Tongue (tissue), 3 donors: ENCODE measurements at places on chromosomes 7 and 10. TPM values are rescaled to one million over a fixed set of nuclear protein-coding genes. Genes with fewer than 3 reads are reported as not detected.

The CAV2 gene
- total RNA-seq = 85.3 TPM

The CPN1 gene
- total RNA-seq = not detected

The ARMH3 gene
- 20.0 TPM for total RNA-seq

The AKR1D1 gene
- total RNA-seq = not detected

The SEMA3D gene
- total RNA-seq = 18.1 TPM

The UFSP1 gene
- total RNA-seq = 2.7 TPM

The PRKG1 gene
- 96.8 TPM for total RNA-seq

The KIAA1217 gene
- 36.0 TPM for total RNA-seq

The SPDYE2B gene
- not detected for total RNA-seq

The ODAD2 gene
- total RNA-seq = 1.0 TPM

The MYO1G gene
- 1.9 TPM for total RNA-seq

The TAS2R41 gene
- 0.31 TPM for total RNA-seq

DNA sequence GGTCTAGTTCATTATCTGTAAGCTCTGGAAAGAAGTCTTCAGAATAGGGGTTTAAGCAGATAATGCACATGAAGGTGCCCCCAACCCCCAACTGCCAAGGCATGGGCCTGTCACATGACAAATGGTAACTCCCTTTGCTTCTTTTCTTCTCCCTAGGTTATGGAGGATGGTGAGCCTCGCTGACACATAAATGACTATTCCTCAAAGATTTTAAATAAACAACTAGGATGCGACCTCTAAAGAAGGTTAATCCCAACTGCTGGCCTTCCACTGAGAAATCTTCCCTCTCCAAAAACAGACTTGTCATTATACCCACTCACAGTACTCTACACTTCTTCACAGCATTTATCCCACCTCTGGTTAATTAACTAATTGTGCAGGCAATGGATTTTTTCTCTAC lies 75.7 kb upstream of the FAM133B start:
- DNase-seq = no peak

- no peak for DNase-seq
These were observed 98.8 kb upstream of the PFKP start for GRCh38 chr10:2968401-2969058.

DNA sequence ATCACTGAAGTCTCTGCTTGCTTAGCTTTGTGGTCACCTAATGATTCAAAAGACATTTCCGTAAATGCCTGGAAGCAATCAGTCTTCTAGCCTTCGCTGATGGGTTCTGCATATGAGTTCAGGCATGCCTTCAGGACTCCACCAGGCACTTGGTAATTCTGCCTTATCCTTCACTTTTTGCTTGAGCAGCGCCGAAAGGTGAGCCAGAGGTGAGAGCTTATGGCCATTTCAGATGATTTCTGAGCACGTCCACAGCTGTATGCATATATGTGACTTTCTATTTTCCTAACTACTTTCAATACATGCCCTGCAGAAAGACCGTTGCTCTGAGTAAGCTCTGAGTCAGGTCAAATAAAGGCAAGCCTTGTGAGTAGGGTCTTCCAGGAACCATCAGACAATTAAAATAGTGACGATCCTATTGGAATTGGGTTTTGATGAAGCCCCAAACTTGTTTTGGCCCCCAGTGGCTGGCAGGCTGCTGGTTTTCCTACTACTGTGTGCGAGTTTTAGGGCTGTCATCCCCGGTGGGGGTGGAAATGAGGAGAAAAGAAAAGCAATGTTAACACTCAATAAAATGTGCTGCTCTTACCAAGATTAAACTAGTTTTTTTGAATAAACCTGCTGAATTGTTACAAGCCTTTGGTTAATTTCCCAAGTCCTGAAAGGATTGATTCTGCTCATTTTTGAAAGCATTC lies 154.4 kb upstream of the AKR1E2 start:
- no peak for DNase-seq

- no peak for DNase-seq
These were observed 9.4 kb downstream of the ELFN1 start for GRCh38 chr7:1679326-1679965.

GRCh38 chr10:68666280-68666760 lies 54.7 kb upstream of the CCAR1 start:
- DNase-seq = no peak

DNA sequence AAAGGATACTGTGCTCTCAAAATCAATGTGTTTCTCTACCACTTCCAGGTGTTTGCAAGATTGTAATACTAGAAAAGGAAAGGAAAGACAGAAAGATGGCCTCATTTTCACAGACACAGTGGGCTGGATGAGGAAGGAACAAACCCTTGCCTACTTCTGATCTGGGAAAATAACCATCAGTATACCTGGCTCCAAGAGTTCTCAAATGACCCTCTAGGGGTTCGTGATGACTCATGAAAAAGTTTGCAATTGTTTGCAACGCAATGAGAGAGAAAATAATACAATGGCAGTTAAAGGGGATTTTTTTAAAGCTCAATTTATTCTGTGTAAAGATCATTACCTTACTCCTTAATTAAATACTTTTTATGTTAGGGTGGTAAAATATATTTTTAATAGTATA lies 197.6 kb upstream of the INHBA start:
- no peak for DNase-seq

- DNase-seq = no peak
These were observed 26.8 kb downstream of the COBL start for GRCh38 chr7:51289623-51290303.

DNA sequence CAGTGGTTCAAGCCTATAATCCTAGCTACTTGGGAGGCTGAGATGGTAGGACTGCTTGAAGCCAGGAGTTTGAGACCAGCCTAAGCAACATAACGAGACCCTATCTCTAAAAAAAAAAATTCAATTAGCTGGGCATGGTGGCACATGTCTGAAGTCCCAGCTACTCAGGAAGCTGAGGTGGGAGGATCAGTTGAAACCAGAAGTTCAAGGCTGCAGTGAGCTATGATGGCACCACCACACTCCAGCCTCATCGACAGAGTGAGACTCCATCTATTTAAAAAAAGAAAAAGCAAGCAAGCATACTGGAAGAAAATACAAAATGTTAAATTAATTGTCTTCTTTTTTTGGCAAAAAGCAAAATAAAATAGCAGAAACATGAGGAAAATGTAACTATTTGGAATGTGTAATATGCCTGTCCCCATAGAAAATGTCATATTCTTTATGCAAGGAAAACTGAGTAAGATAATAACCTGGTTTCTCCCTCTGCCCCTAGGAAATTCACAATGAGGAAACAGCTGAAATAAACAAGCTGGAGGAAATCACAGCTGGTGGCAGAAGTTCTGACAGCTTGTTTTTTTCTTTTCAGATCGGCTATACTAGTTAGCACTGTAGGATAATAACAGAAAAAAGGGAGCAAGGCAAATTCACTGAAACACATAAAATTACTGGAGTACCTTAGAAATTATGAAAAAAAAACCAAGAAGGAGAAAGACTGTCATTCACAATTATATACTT lies 48.5 kb downstream of the HERPUD2 start:
- peak; percentile 19 for DNase-seq

DNA sequence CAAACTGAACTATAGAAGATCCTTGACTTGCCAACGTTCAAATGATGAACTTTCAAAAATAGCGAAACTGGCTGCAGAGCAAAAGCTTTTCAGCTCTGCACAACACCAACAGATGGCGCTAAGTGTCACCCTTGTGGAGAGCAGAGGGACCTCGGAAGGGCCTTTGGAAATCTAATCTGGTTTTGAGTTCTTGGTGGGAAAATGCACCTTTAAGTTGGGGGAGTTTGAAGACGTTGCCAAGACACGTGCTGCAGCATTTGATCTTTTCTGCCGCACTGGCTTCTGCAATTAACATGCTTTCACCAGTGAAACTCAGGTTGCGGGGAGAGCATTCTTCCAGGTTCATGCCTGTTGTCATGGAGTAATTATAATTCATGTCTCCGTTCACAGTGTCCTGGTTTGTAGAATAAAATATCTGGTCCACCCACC lies 26.3 kb upstream of the WDR11 start:
- DNase-seq = peak; percentile 21

- peak; percentile 94 for DNase-seq
These were observed 431 bp downstream of the ZYX start for GRCh38 chr7:143381427-143382125.

DNA sequence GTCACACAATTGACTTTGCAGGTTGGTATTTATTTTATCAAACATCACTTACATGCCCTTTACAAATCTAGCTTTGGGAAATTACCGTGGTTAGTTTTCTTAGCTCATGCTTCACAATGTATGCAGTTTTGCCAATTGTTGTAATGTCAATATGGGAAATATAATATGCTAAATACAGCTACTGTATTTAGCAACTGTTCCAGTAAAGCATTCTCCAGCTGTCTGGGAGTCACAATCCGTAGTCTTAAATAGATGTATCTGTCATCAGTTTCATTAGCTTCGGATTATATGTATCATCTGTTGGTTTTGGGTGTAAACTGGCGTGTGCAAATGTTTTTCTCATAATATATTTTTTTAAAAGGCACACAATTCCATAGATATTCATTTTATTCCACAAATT lies 19.4 kb upstream of the AHR start:
- peak; percentile 89 for DNase-seq

- DNase-seq = peak; percentile 86
These were observed 24.8 kb downstream of the INPP5F start for GRCh38 chr10:119750391-119751230.

DNA sequence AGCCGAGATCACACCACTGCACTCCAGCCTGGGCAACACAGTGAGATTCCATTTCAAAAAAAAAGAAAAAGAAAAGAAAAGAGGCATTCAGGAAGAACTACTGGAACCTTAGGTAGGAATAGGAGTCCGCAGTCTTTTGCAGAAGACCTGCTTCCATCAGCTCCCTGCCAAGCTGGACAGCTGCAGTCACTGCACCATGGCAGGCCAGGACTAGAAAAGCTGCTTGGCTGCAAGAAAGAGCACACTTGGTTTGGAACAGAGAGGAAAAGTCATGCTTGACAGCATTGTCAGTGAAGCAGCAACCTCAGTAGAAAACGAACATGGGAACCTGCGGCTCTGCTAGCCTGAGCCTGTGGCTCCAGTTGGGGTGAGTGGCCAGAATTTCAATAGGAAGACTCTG lies 104.3 kb downstream of the MARCHF5 start:
- peak; percentile 10 for DNase-seq

DNA sequence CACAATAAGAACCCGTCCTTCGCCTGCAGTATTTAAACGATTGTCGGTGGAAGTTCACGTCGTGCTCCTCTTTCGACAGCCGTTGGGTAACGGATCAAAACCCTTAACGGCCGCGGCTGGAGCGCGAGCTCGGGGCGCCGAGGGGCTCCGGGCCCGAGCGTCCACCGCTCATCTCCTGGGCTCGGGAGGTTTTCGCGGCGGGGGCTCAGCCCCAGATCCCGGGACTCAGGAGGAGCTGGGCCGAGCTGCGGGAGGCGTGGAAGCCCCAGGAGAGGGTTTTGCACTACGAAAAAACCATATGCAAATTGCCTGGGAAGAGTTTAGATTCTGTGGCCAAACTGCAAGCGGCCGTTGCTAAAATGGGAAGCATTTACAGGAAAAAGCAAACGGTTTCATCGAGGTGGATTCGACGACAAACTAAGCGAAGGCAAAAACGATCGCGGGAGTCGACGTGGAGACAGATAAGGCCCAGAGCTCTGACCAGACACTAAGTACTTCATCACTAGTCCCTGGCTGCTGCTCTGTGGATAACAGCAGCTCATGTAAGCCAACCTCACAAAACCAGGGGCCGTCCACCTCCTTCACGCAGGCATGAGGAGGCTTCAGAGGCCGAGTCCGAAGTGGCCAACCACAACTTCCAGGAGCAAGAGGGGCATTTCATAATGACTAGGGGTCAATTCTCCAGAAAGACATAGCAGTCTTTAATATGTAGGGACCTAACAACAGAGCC lies 129.7 kb downstream of the MARCHF5 start:
- DNase-seq = peak; percentile 7

- no peak for DNase-seq
These were observed 7.7 kb downstream of the CCDC136 start for GRCh38 chr7:128799451-128799850.

DNA sequence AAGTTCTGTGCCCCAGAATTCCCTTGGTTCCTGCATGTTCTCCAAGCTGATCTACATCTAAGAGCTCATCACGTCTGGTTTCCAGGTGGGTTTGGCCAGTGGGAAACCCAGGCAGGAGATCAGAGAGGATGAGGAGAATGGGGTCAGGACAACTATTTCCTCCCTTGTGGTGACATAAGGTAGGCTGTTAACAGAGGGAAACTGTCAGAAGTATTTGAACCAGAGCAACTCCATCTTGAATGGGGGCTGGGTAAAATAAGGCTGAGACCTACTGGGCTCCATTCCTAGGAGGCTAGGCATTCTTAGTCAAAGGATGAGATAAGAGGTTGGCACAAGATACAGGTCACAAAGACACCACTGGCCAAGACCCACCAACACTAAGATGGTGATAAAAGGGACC lies 19.1 kb downstream of the GARIN1A start:
- DNase-seq = no peak

GRCh38 chr7:49773936-49774458 lies 559 bp downstream of the VWC2 start:
- DNase-seq = peak; percentile 3

DNA sequence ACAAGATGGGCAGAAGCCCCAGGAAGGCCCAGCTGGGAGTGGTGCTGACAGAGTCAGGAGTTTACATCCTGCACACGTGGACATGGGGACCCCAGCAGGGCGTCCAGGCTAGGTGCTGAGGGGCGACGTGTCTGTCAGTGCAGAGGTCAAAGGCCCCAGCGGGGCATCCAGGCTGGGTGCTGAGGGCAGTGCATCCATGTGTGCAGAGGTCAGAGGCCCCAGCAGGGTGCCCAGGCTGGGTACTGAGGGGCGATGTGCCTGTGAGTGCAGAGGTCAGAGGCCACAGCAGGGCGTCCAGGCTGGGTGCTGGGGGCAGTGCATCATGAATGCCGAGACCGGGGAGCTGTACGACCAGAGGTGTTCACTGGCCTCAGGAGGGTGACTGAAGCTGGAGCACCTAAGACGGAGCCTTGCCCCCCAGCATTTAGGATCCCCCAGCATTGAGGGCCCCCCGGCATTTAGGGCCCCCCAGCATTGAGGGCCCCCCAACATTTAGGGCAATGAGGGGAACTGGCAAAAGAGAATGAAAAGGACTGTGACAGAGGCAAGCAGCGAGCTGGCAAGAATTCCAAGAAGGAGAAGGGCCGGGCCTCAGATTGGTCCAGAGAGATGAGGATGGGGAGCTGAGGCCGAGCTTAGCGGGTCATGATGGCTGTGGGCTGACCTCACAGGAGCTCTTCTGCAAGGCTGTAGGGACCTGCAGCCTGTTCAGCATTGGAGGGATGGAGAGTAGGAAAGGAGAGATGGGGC lies 474.9 kb downstream of the PTPRN2 start:
- DNase-seq = no peak

DNA sequence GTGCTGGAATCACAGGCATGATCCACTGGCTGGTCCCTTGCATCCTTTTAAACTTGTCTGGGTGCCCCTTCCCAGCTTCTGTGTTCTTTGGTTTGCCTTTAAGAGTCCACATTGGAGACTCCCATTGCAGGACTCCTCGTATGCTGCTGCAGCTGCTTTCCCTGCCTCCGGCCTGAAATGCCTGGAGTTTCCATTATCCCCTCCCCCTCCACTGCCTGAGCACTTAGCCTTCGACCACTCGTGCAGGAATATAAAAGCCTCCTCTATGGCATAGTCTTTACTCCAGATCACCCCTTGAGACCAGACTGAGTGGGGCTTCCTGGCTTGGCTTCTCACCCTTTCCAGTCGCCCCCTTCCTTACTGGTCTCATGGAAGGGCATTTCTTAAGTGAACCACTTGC lies 80.2 kb downstream of the RHOBTB1 start:
- DNase-seq = no peak

- DNase-seq = no peak
These were observed 10.7 kb upstream of the PRPS1L1 start for GRCh38 chr7:18038382-18038781.

GRCh38 chr10:125531465-125531864 lies 151.5 kb downstream of the TEX36 start:
- DNase-seq = peak; percentile 34

- DNase-seq = no peak
These were observed 138.6 kb downstream of the ADAM22 start for GRCh38 chr7:88072715-88073055.
